ENCODE measurements at places on chromosomes 16 and 17.

- no peak for DNase-seq
Observed at GRCh38 chr16:70529051-70529777, 5.6 kb downstream of the SF3B3 start.

DNA sequence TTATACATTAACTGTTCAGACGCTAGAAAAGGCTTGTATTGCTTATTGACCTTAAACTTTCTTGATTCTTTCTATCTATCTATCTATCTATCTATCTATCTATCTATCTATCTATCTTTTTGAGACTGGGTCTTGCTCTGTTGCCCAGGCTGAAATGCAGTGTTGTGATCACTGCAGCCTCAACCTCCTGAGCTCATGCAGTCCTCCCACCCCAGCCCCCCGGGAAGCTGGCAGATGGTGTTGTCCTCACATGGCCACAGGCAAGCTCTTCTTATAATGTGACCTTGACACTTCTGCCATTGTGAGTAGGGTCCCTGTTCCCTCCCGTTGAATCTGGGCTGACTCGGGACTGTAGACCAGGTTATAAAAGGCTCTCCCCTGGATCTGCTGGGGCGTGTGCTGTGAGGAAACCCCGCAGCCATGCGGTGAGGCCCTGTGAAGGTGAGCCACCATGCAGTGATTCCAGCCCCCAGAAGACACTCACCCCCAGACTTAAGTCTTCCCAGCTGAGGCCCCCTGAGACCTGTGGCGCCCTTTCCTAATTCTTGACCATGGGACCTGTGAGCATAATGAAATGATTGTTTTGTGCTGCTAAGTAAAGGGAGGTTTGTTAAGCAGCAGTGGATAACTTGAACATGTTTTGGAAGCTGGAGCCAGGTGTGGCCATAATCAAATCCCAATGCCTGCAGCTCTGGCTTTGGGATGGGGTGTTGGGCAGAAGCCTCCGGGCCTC is 54.3 kb downstream of the RPTOR start:
- no peak for DNase-seq

DNA sequence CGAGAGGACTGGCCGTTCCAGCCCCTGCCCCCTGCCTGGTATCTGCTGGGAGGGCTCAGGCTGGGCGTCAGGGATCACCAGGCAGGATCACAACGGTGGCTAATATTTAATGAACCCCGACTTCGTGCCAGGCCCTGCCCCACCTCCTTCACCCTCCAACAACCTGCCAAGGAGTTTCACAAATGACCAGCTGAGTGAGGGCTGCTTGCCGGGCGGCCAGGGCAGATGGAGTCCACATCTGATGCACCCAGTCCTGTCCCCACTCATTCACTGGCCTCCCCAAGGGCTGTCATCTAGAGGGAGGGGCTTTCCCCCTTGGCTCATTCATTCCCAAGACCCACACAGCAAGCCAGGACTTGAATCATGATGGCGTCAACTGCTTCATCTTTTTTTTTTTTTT is 17.5 kb downstream of the UBALD1 start:
- DNase-seq = no peak

GRCh38 chr17:79080761-79081290 is 6.2 kb downstream of the ENGASE start:
- no peak for DNase-seq

DNA sequence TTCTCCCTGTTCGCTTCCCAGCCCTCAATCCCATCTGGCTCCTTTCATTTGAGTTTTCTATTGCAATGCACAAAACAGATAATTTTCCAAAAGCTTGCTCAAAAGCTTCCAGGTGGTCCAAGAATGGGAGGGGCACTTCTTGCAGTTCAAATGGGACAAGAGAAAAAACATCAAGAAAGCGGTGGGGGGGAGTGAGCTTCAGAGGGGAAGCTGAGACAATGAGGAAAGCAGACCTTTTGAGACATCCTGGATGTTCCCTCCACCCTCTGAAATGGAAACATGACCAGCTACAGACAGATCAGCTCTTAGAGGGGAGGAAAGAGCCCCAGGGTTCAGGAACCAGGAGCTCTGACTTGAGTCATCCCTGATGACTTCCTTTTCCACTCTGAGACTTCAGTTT is 368.2 kb downstream of the SLC39A11 start:
- no peak for DNase-seq

DNA sequence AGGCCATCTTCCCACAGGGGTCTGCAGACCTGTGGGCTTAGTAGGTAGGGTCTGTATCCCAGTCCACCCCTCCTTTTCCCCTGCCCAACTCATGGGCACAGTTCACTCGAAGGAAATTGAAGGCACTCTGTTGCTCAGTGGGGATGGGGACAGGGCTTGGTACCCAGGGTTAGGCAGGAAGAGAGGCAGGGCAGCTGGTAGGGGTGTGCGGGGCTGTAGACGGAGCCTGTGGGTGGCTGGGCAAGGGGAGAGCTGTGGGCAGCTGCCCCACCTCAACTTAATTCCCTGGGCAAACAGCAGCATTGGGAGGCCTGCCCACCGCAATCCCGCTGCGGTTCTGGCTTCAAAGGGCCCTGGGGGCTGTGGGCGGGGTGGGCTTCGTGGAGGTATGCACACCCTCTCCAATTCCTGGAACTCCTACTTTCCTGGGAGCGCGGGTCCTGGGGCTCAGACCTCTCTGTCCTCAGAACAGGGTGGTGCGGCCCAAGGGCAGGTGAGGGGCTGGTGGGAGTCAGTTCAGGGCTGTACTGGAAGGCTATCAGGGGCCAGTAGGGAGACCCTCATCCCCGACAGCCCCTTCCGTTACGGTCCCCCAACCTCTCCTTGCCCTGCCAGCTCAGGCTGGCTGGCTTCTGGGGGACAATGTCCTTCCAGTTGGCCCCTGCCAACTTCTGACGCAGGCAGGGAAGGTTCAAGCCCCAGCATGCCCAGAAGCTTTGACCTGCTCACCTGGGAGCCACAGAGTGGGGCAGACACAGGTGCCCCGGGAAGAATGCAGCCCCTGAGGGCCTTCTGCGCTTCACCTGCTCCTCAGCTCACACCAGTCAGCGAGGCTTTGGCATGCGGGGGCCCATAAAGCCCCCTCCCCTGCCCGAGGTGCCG is 9.1 kb downstream of the FOXJ1 start:
- DNase-seq = no peak

All from activated naive CD4-positive, alpha-beta T cell (primary cell).